ENCODE measurements at places on chromosomes 6 and 20. TPM values are rescaled to one million over a fixed set of nuclear protein-coding genes. Genes with fewer than 3 reads are reported as not detected.

DNA sequence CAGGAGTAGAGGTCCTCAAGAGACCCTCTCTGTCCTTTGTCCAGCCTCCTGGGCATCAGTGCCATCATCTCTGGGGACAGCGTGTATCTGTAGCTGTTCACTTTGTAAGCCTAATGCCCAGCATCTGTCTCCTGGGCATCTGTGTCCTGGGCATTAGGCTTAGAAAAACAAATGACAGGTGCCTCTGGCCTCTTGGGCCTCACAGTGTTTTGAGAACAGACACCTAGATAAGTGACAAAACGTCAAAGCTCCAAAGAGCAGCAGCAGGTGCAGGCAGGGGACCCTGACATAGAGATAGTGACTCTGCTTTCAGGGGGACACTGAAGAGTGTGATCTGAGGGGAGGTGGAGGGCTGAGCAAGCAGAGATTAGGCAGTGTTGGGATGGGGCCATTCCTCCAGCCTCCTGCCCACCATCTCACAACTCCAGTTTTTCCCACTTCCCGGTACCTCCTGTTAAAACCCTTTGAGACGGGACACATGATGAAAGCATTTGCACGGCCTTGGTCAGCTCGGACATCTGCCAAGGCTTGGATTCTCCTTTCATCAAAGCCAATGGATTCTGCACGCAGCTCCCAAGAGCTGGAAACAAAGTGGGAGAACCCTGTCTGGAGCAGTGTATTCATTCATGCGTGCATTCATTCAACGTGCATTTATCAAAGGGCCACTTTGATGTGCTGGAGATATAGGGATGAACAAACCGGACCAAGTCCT, 55.5 kb upstream of the CD93 start:
- no peak for DNase-seq
- H3K27me3 ChIP-seq: peaks cover 29% of the 10 kb centered on the region
- peak overlapping the region; percentile 2 for H3K4me3 ChIP-seq
- peak overlapping the region; percentile 69 for H3K27ac ChIP-seq
- peaks cover 41% of the 10 kb centered on the region for H3K4me1 ChIP-seq

DNA sequence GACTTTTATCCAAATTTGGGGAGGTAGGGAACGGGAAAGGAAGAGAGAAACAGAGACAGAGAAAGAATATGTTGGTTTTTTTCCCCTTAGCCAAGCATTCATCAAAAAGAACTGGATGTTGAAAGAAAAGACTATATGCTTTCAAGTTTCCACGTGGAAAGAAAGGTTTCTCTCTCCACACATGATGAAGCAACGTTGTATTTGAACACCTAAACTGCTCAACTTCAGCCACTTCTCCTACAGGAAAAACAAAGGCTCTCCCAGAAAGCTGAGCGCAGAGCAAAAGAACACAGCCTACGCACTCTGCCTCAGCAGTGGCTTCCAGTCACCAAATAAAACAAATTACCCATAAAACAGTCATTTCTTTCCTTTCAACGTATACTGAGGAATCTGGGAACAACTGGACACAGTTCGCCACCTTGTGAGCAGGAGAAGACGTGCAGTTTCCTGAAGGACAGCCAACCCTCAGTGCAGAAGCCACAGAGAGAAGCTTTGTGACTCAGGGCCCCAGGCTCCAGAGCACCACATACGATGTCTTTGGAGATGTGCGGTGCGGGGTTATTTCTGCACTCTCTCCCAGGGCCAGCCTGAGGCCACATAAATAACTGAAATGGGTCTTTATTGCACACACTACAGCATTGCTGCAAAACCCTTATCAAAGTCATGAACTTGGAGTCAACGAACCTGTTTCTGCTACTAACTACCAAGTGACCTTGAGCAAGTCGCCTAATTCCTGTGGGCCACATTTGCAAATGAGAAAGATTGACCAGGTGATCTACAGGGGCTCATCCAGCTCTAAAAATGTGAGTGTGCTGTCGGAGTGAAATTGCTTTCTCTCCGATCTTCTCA, 10.1 kb downstream of the IL17F start:
- peaks cover 17% of the 10 kb centered on the region for H3K4me1 ChIP-seq
- no peak overlapping the region for H3K27ac ChIP-seq
- peak; percentile 57 for DNase-seq

- peaks cover 2% of the 10 kb centered on the region for H3K36me3 ChIP-seq
- H3K27me3 ChIP-seq: no peaks in the 10 kb centered on the region
- peaks cover 11% of the 10 kb centered on the region for H3K4me1 ChIP-seq
- no peak overlapping the region for H3K4me3 ChIP-seq
- no peak for DNase-seq
These were observed 92.9 kb upstream of the SHLD1 start for GRCh38 chr20:5657190-5657875.

GRCh38 chr6:967701-968100, 274.8 kb upstream of the EXOC2 start:
- H3K4me1 ChIP-seq: no peaks in the 10 kb centered on the region
- H3K36me3 ChIP-seq: no peaks in the 10 kb centered on the region
- no peak for DNase-seq
- H3K4me3 ChIP-seq: no peak overlapping the region

The PTPRA gene
- total RNA-seq: 60.7 TPM

Data from activated CD8-positive, alpha-beta memory T cell treated with anti-CD3 and anti-CD28 coated beads, Interleukin-2, amount 10 ng/mL, durations not matched to agents 7 days and 5 days (primary cell).